Activated naive CD4-positive, alpha-beta T cell treated with anti-CD3 and anti-CD28 coated beads for 36 hours (primary cell): ENCODE measurements at places on chromosomes 3 and 15.

GRCh38 chr15:36468746-36469145 lies 110.7 kb upstream of the CDIN1 start:
- DNase-seq, result no peak

DNA sequence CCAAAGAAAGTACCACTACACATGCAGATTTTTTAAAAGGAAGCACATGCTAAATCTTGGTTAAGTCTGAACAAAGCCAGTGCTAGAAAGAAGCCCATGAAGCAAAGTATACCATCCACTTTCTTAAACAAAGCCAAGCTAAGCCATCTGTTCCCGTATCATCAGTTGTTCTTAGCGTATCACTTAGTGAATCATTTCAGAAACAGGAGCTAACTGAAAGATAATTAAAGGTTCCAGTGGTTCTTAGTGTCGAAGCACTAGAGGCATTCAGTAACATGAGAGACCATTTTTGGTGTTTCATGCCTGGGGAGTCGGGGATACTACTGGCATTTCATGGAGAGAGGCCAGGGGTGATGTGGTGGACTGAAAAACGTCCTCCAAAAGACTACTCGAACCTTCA lies 12.8 kb downstream of the UBXN7 start:
- no peak for DNase-seq

DNA sequence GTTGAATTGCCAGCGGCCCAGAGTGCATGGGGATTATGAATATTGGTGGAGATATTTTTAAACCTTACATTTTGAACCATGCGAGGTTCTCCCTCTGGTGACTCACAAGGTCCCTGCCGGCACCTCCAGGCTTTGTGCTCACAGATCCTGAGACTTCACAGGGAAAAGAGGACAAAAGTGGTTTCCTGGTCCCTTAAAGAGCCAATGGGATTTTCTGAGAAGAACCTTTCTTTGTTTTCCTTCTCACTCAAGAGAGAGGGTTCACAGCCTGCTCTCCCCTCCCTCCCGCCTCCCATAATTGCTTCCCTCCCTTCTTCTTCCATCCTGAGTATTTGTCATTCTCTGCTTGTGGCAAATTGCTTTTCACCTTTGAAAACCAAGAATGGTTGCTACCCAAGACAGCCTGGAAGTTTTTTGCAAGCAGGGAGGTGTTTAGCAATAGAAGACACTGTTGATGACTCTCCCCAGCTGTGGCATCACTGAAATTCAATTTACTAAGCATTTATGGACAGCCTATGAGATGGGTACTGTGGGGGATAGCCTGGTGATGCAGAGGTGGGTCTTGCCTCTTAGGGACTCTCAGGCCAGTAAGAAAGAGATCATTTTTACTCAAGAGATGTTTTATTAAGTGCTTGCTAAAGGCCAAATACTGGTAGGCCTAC lies 76.6 kb downstream of the CPN2 start:
- DNase-seq, result no peak

DNA sequence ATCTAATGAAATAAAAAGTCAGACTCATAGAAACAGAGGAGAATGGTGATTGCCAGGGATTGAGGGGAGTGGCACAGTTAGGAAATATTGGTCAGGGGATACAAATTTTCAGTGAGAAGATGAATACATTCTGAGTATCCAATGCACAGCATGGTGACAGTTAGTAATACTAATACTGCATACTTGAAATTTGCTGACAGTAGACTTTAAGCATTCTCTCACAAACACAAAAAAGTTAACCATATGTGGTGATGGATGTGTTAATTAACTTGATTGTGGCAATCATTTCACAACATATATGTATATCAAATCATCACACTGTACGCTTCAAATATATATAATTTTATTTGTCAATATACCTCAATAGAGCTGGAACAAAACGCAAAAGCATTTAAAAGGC lies 9.2 kb upstream of the COL6A6 start:
- DNase-seq, result no peak

- no peak for DNase-seq
These were observed 34.7 kb downstream of the SPTSSB start for GRCh38 chr3:161336661-161337060.

- DNase-seq, result no peak
These were observed 4.6 kb downstream of the GRM2 start for GRCh38 chr3:51711352-51712037.

DNA sequence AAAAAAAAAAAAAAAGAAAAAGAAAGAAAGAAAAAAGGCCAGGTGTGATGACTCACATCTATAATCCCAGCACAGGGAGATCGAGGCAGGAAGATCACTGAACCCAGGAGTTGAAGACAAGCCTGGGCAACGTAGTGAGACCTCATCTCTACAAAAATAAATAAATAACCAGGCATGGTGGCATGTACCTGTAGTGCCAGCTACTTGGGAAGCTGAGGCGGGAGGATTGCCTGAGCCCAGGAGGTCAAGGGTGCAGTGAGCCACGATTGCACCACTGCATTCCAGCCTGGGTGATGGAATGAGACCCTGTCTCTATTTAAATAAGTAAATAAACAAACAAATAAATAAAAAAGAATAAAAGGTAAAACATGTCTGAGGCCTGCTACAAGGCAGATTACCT lies 39.3 kb upstream of the LACTB start:
- DNase-seq, result no peak

DNA sequence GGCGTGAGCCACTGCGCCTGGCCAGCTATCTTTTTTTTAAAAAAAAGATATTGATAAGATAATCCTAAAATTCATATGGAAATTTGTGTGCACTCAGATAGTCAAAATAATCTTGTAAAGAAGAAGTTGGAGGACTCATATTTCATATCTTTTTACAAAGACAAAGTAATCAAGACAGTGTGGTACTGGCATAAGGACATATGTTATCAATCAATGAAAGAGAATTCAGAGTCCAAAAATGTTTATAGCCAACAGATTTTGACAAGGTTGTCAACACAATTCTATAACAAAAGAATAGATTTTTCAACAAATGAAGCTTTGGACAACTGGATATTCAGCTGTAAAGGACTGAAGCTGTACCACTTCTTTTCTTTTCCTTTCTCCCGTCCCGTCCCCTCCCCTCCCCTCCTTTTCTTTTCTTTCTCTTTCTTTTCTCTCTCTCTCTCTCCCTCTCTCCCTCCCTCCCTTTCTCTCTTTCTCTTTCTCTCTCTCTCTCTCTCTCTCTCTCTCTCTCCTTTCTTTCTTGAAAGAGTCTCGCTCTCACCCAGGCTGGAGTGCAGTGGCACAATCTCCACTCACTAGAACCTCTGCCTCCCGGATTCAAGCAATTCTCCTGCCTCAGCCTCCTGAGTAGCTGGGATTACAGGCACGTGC lies 126.8 kb downstream of the GSK3B start:
- no peak for DNase-seq

DNA sequence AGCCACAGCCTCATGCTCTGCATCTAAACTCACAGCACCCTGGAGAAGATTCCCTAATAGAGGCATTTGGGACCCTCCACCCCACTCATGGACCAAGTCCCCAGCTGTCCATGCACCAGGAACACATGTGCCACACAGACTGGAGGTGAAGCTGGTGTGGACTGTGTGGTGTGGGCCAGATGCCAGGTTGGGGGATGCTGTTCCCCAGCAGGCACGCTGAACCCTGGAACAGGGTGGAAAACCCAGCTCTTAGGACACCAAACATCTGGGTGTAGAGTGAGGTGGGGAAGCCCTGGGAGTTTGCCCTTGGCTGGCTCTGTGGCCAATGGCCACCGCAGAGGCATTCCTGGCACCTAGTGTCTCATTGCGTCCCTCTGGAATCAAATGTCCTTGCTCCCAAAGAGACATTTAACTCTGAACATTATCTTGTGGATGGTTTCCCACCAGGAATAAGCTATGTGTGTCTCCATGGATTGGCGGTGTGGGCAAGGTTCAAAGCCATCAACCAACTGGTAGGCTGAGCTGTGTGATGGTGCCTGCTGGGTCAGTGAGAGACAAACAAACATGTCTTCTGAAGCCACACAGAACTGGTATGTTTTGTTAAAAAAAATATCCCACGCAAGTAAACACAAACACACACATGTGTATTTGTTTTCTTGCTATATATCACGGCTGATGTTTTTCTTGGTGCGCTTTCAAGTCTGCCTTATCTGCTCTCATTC lies 65.0 kb downstream of the EXOG start:
- no peak for DNase-seq
